ENCODE measurements at places on chromosomes 13 and 19. TPM values are rescaled to one million over a fixed set of nuclear protein-coding genes. Genes with fewer than 3 reads are reported as not detected.

Gene PEG3
- total RNA-seq: 13.2 TPM

DNA sequence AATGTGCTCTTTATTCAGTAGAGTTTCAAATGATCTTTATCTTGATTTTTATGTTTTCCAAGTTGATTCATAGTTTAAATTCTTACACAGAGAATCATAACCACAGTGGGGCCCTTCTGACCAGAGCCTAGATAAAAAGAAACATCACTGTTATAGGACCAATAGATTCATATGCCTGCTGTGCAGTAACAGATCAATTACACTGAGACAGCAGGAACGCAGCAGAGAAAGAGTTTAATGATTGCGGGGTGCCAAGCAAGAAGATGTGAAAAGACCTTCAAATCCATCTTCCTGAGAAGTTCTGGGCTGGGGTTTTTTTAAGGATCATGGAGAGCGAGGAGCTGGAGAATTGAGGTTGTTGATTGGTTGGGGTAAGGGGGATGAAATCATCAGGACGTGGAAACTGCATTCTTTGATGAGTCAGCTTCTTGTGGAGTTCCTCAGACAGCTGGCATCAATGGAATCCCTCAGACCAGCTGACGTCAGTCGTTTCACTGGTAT is 346.6 kb downstream of the TBC1D4 start:
- DNase-seq: no peak

Gene WDR88
- total RNA-seq: not detected

DNA sequence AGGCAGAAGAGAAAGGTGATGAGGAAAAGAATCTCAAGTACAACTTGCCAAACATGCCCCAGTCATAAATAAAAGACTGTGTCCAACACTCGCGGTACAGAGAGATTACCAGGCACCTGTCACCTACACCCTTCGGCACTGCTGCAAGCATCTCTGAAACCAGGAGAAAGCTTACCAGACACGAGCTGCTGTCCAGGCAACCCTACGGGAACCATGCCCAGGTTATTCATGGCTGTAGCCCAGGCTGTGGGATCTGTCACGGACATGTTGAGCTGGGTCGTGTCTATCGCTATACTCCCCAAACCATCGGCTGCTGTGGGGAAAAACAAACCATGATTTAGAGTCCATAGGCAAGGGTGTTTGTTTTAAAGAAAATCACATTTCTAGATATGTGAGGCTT is 375.0 kb downstream of the ENOX1 start:
- no peak for DNase-seq

GRCh38 chr13:46295491-46296114 is 83.9 kb downstream of the LRRC63 start:
- no peak for DNase-seq

DNA sequence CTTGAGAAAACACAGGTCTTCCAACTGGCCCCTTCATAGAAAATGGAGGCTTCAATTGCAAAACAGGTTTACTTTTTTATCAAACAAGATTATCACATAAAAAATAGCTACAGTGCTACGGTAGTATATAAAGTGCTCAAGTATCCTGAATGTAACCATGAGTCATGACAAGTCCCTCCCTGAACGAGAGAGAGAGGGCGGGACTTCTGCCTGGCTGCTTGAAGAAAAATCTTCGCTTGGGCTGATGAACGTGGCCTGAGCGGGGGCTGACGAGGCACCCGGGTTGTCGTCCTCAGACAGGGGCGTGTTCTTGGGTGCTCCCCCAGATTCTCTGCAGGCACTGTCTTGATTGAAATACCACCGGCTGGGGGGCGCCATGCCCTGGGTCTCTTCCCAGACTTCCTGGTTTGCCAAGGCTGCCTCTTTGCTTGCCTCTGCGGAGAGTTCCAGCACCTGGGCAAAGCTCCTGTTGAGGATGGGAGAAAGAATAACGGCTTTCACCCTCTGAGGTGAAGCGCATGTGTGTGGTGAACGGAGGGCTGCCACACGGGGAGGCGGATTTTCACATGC is 23.2 kb upstream of the CPAMD8 start:
- no peak for DNase-seq

Gene RHPN2
- 2.1 TPM for total RNA-seq

DNA sequence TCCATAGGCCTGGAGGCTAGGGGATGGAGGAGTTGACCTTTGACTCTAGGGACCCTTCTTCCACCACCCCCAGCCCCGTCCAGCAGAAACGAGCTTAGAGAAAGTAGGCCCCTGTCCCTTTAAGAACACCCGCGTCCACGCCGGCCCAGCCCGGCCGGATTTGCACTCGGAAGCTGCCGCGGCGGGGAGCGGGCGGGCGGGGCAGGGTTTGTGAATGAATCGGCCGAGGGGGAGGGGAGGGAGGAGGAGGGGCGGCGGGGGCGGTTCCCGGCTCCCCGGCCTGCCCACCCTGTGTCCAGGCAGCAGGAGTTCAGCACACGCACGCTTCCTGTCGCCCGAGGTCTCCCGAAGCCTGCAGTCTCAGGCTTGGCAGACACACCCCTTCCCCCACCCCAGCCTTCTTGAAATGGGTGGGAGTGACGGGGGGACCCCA is 1.5 kb downstream of the UNC13A start:
- no peak for DNase-seq

- no peak for DNase-seq
These were observed 289.7 kb downstream of the SLITRK6 start for GRCh38 chr13:85509512-85509911.

Gene ZNF491
- total RNA-seq: 1.5 TPM

DNA sequence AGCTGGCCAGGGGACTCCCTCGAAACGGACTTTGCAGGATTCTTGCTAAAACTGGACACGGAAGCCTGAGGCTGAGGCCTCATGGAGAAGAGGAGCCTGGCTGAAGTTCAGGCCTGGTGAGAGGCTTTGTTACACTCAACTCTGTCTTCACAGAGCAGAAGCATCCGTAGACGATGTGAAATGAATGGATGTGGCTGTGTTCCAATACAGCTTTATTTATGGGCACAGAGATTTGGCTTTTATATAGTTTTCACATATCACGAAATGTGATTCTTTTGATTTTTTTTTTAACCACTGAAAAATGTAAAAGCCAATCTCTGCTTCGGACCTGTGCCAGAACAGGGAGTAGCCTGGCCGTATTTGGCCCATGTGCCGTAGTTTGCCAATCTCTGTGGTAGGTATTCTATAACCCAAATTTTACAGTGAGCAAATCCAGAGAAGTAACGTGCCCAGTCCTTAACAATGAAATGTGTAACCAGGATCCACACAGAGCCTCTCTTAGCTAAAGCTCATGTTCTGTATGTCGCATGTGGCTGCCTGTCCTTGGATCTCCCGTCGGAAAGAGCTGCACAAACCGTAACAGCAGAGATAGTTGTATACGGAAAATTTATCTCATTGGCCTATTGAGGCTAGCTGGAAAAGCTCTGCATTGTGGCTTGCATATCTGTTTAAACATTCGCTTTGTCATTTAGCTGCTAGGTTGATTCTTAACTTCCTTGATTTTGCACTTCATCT is 171.6 kb upstream of the RNF113B start:
- DNase-seq: no peak

DNA sequence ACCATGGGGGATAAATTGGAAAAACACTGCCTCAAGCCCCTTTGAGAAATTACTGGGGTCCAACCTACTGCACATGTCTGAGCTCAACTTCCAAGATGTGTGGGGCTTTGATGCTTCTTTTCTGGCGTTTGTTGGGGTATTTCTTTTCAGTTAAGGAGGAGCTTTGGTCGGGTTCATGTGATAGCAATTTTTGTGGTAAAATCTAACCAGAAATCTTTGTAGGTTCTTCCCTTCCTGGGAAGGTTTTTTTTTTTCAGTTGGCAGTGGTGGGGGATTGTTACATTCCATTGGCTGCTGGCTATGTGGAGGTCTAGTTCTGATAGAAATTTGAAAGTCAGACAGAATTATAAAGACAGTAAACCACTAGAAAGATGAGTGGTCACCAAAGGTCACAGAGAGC is 327.8 kb downstream of the ATP8A2 start:
- no peak for DNase-seq

Gene LENG1
- 4.4 TPM for total RNA-seq

All from mesenteric fat pad (tissue), 1 donor.